ENCODE measurements at places on chromosomes 2 and 18.
A peak's percentile ranks its signal among the peaks of the same experiment; 100 is the strongest.

DNA sequence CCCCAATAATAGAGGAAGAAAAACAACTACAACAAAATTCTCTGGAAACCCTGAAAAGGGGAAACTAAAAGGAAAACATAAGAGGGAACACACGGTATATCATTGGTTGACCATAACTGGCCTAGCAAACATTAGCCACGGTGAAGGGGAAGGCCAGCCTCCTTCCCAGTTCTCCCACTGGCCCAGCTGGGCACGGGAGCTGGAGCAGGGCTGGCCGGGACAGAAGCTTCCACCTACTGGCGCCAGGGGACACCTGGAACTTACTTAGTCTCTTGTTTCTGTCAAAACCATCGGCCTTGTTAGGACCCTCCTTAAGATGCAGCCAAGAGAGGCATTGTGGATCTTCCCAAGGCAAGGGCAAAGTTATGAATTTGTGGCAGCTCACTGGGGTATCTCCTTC lies 56.1 kb upstream of the DLGAP1 start:
- no peak for DNase-seq
- no peaks in the 10 kb centered on the region for H3K4me1 ChIP-seq
- no peak overlapping the region for H3K27ac ChIP-seq
- no peak overlapping the region for H3K4me3 ChIP-seq
- H3K27me3 ChIP-seq, result no peaks in the 10 kb centered on the region
- H3K36me3 ChIP-seq, result no peaks in the 10 kb centered on the region

DNA sequence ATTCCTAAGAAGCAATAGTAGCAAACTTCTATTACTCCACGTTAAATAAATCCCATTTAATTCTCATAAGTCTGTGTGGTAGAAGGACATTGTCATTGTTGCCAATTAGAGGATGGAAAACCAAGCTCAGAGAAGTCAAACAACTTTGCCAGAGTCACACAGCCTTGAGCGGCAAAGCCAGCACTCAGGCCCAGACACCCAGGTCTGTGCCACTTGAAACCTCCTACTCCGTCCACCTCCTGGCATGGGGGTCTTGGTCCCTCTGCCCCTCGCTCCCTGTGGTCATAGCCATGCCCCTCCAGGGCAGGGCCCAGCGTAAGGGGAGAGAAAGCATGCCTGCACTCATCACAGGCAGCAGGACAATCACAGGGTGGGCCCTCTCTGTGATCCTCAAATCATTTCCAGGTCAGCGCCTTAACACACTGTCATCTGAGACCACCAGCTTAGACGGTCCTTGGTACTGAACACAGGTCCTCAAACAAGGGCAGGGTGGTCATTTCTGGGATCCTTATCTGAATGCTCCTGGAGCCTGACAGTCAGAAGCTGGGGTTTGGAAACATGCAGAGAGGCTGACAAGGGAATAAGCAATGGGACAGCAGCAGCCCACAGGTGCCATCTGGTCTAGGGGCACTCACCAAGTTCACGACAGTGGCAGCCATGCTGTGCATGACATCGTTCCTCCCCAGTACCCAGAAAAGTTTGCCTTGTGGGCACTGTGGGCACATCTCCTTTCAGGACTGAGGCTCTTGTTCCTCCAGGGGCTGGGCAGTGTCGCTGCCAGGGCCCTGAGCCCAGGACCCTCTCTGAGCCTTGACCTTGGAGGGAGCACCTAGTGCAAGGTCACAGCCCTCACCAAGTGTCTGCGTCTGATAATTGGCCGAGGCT lies 38.2 kb downstream of the FAM178B start:
- no peaks in the 10 kb centered on the region for H3K36me3 ChIP-seq
- DNase-seq, result no peak
- H3K4me1 ChIP-seq, result peaks cover 22% of the 10 kb centered on the region
- no peak overlapping the region for H3K27ac ChIP-seq

GRCh38 chr2:104888489-104889258 lies 34.8 kb downstream of the POU3F3 start:
- no peak overlapping the region for H3K4me3 ChIP-seq
- no peaks in the 10 kb centered on the region for H3K36me3 ChIP-seq
- no peak overlapping the region for H3K27ac ChIP-seq

GRCh38 chr18:8828300-8828699 lies 122.9 kb downstream of the MTCL1 start:
- H3K27me3 ChIP-seq, result no peaks in the 10 kb centered on the region
- DNase-seq, result no peak
- no peaks in the 10 kb centered on the region for H3K36me3 ChIP-seq
- no peak overlapping the region for H3K27ac ChIP-seq

- H3K4me3 ChIP-seq, result no peak overlapping the region
- H3K4me1 ChIP-seq, result no peaks in the 10 kb centered on the region
- DNase-seq, result no peak
- no peaks in the 10 kb centered on the region for H3K27me3 ChIP-seq
- no peaks in the 10 kb centered on the region for H3K36me3 ChIP-seq
- no peak overlapping the region for H3K27ac ChIP-seq
Measured at GRCh38 chr2:204933735-204934374, 388.6 kb downstream of the PARD3B start.

GRCh38 chr2:19120941-19121750 lies 237.3 kb downstream of the OSR1 start:
- H3K36me3 ChIP-seq, result no peaks in the 10 kb centered on the region
- H3K4me3 ChIP-seq, result no peak overlapping the region
- H3K27me3 ChIP-seq, result no peaks in the 10 kb centered on the region
- H3K27ac ChIP-seq, result peak overlapping the region; percentile 25
- peak; percentile 29 for DNase-seq

DNA sequence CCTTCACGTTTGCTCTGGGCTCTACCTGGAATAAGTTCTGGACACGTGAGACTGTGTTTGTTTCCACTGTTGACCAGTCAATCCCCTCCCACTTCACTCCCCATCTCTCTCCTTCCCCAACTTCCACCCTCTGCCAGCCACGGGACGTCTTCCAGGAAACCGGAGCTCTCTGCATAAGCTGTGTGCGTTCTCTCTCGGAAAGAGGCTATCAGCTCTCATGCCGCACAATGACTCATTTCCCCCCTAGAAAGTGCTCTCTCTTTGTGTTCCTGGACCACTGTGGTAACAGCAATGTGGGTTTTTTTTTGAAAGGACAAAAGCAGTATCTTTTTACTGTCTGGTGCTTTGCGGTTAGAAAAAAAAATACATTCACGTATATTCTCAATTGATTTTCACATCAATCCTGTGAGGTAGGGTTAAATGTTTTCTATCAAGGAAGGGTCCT lies 10.2 kb downstream of the PROKR1 start:
- H3K4me1 ChIP-seq, result no peaks in the 10 kb centered on the region
- no peak overlapping the region for H3K4me3 ChIP-seq
- no peaks in the 10 kb centered on the region for H3K36me3 ChIP-seq
- DNase-seq, result no peak
- H3K27me3 ChIP-seq, result no peaks in the 10 kb centered on the region

GRCh38 chr2:1661891-1662605 lies 82.3 kb downstream of the PXDN start:
- H3K27me3 ChIP-seq, result no peaks in the 10 kb centered on the region
- DNase-seq, result no peak
- H3K4me1 ChIP-seq, result peaks cover 14% of the 10 kb centered on the region
- H3K4me3 ChIP-seq, result no peak overlapping the region

DNA sequence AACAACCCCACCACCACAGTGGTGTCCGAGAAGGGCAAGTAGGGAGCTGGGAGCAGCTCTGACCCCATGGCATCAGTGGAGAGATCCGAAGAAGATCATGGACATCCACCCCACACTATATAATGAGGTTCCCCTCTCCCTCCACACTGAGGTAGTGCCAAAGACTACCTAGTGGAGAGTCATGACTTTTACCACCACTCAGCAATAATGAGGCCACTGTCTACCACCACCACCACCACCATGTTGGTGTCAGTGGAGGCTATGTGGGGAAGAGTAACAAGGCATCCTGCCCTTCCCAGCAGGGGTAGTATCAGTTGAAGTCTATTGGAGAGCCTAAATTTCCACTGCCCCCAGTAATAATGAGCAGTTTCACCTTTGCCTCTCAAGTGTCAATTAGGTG lies 321.7 kb upstream of the ZC3H15 start:
- no peak overlapping the region for H3K4me3 ChIP-seq
- DNase-seq, result no peak
- no peak overlapping the region for H3K27ac ChIP-seq
- H3K36me3 ChIP-seq, result no peaks in the 10 kb centered on the region
- H3K4me1 ChIP-seq, result no peaks in the 10 kb centered on the region
- no peaks in the 10 kb centered on the region for H3K27me3 ChIP-seq

GRCh38 chr18:38010971-38011857 lies 445.6 kb upstream of the CELF4 start:
- no peaks in the 10 kb centered on the region for H3K27me3 ChIP-seq
- no peak overlapping the region for H3K4me3 ChIP-seq
- no peak for DNase-seq
- no peaks in the 10 kb centered on the region for H3K36me3 ChIP-seq

GRCh38 chr2:60556175-60556574 lies 2.7 kb upstream of the BCL11A start:
- H3K4me3 ChIP-seq, result no peak overlapping the region
- DNase-seq, result no peak
- H3K4me1 ChIP-seq, result peaks cover 4% of the 10 kb centered on the region
- H3K36me3 ChIP-seq, result no peaks in the 10 kb centered on the region
- H3K27ac ChIP-seq, result no peak overlapping the region

GRCh38 chr2:46689993-46690392 lies 210.6 kb downstream of the TMEM247 start:
- H3K27me3 ChIP-seq, result no peaks in the 10 kb centered on the region
- H3K4me1 ChIP-seq, result no peaks in the 10 kb centered on the region
- no peak overlapping the region for H3K27ac ChIP-seq
- H3K4me3 ChIP-seq, result no peak overlapping the region
- no peaks in the 10 kb centered on the region for H3K36me3 ChIP-seq
- no peak for DNase-seq

- no peak overlapping the region for H3K27ac ChIP-seq
- H3K27me3 ChIP-seq, result no peaks in the 10 kb centered on the region
- H3K4me3 ChIP-seq, result no peak overlapping the region
- DNase-seq, result no peak
- no peaks in the 10 kb centered on the region for H3K36me3 ChIP-seq
Measured at GRCh38 chr18:7470101-7470500, 97.0 kb upstream of the PTPRM start.

DNA sequence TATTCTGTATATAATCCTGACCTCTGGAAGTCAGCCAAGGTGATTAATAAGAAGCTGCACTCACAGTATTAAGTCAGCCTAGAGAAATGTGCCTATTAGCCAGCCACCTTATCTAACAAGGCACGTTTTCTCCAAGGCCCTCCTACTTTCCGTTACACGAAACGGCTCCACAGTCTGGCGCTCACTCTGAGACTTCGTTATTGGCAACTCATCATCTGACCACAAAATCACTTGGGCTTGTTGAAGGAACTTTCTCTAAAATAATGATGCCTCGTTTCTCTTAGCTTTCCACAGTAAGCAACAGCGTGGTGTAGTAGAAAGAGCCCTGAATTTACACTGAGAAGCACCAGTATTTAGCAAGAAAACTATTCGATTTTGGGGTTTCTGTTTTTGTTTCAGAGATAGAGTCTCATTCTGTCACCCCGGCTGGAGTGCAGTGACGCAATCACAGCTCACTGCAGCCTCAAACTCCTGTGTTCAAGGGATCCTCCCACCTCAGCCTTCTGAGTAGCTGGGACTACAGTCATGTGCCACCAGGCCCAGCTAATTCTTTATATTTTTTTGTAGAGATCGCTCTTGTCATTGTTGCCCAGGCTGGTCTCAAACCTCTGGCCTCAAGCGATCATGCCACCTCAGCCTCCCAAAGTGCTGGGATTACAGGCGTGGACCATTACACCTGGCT lies 53.6 kb upstream of the SLC14A1 start:
- H3K36me3 ChIP-seq, result no peaks in the 10 kb centered on the region
- H3K4me1 ChIP-seq, result peaks cover 2% of the 10 kb centered on the region
- H3K27me3 ChIP-seq, result no peaks in the 10 kb centered on the region
- H3K4me3 ChIP-seq, result no peak overlapping the region
- H3K27ac ChIP-seq, result no peak overlapping the region
- no peak for DNase-seq

- no peak overlapping the region for H3K27ac ChIP-seq
- no peaks in the 10 kb centered on the region for H3K27me3 ChIP-seq
- no peaks in the 10 kb centered on the region for H3K36me3 ChIP-seq
Measured at GRCh38 chr2:96156011-96156820, 11.0 kb upstream of the DUSP2 start.

DNA sequence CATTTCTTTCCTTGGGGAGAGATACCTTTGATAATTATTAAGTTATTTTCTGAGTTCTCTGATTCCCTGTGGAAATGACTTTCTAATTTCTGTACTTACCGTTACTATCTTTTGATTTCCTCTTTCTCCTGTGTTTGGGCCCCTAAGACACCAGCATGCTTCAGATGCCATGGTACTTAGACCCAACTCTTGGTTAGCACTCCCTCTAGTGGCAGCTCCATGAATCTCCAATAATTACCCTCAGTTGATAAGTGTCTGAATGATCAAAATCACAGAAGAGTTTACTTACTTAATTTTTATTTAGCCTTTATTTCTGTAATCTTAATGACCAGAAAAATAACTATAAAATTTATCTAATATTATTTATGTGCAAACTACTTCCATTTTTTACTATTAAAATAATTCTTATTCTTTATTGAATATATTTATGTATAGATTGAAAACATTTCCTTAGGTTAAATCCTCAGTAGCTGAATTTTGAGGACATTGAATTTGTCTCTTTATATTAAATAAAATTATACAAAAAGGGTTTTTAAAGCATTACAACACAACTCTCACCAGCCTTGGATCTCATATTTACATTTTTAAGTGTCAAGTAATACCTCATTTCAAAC lies 300.4 kb downstream of the KCNS3 start:
- peak; percentile 80 for DNase-seq
- no peaks in the 10 kb centered on the region for H3K4me1 ChIP-seq
- H3K27me3 ChIP-seq, result no peaks in the 10 kb centered on the region
- no peaks in the 10 kb centered on the region for H3K36me3 ChIP-seq

DNA sequence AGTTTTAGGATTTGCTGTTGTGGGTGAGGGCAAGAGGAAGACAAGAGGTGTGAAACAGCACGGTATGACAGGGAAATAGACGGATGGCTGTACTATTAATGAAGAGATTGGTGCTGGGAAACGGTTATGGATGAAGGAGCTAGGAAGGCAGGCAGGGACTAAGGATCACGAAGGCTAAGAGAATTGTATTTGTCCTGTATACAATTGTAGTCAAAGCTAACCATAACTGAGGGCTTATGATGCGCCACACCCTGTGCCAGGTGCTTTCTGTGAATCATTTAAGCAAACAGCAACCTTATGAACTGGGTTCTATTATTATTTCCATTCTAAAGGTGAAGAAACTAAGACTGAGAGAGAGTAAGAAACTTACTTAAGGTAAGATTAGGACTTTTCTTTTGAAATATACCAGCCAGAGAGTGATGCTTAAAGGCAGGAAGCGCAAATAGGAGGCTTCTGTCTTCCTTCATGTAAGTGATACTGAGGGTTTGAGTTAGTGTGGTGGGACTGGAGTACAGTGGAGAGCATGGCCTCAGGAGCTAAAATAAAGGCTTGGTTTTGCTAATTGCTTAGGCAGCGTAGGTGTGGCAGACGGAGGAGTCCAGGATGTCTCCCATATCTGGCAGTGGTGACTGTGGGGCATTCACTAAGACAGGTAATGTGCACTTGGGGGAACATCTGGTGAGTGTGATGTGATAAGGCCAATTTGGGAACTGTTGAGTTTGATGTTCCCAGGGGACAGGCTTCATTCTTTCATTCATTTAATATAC lies 85.8 kb downstream of the PLEKHM3 start:
- H3K36me3 ChIP-seq, result no peaks in the 10 kb centered on the region
- no peak overlapping the region for H3K27ac ChIP-seq
- no peaks in the 10 kb centered on the region for H3K27me3 ChIP-seq
- no peaks in the 10 kb centered on the region for H3K4me1 ChIP-seq
- H3K4me3 ChIP-seq, result no peak overlapping the region

GRCh38 chr18:52869942-52870907 lies 530.2 kb downstream of the DCC start:
- no peak overlapping the region for H3K4me3 ChIP-seq
- no peak for DNase-seq
- H3K4me1 ChIP-seq, result no peaks in the 10 kb centered on the region
- H3K27me3 ChIP-seq, result no peaks in the 10 kb centered on the region
- no peaks in the 10 kb centered on the region for H3K36me3 ChIP-seq

All from trophoblast cell (in vitro differentiated cells and primary cell).